ENCODE measurements at places on chromosomes 12 and 14.
A peak's percentile ranks its signal among the peaks of the same experiment; 100 is the strongest.

DNA sequence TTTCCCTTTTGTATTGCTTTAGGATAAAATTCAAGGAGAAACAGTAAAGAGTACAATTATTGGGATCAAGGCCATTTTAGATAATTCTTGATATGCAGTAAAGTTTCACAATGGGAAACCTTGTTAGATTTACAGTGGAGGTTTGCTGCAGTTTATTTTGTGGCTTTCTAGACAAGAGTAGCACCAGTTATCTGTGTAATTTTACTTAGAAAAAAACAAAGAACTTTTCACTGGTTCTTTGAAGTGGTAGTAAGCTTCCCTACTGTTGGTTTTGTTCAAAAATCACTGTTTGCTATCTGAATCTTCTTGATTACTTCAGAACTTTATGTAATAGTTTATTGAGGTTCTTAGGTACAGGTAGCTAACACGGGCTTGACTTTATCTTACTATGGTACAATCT is 42.0 kb downstream of the ADIPOR2 start:
- no peak for DNase-seq

DNA sequence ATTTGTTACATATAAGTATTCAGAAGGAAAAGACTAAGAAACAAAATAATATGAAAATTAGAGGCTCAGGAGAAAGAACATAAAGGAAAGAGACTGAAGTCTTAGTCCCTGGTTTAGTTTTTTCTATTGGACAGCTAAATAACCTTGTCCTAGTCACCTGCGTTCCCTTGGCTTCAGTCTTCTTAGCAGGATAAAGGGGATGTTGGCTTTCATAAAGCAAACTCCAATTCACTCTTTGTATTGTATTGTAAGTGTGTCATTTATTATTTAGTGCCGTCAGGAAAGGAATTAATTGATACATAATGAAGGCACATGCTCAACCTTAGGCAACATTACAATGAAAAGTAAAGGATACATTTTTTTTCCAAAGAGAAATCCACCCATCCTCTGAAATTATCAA is 190.3 kb upstream of the PPFIA2 start:
- no peak for DNase-seq

DNA sequence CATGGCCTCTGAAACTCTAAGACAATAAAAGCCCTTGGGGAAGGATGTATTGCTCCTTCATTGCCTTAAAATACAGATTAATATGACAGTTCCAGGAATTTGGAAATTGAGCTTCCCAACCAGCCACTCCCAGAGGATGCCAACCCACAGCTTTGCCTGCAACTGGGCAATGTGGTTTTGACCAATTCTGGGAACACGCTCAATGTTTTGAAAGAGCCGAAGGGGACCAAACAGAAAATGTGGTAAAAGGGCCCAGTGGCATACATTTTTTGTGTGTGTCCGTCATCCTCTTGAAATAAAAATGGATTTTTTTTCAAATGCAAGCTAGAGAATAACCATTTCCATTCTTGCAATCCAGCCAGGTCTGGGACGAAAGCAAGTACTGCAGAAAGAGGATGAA is 88.3 kb upstream of the PLEKHG7 start:
- no peak for DNase-seq

- peak; percentile 50 for DNase-seq
Measured at GRCh38 chr14:93906341-93907329, 20.5 kb upstream of the FAM181A start.

- no peak for DNase-seq
Measured at GRCh38 chr12:91900971-91901370, 244.7 kb downstream of the BTG1 start.

DNA sequence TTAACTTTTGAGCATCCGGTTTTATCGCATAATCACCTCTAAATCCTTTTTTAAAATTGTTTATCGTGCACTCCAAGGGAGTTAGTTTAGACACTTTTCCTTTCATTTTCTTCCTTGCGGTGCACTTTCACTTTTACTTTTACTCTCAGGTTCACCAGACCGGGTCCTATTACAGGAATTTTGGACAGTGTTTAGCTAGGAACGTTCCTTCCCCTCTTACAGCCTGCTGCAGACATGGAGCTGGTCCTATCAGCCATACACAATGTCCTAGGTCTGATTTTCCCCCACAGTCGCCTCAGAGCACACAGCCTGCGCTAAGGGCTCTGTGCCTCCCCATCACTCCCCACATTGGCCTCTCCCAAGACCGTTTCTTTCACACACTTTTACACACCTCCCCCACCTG is 103.9 kb downstream of the ALG10 start:
- no peak for DNase-seq
